ENCODE measurements at places on chromosomes 11 and 22.

DNA sequence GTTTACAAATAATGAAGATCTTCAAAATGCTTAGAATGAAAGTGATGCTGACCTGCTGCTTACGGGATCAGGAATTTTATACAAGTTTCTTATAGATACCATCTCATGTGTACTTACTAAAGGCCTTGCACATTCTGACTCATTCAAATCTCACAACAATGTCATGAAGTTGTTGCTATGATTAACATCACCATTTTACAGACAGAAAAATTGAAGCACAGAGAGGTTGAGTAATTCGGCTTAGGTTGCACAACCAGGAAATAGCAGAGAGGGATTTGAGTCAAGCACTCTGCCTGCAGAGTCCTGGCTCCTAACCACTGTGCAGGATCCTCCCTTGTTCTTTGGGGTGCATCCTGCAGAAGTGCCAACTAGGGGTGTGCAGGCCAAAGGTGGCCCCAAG lies 471.9 kb downstream of the MIAT start:
- DNase-seq, result no peak

GRCh38 chr11:106493751-106494150 lies 416.3 kb downstream of the AASDHPPT start:
- DNase-seq, result no peak

DNA sequence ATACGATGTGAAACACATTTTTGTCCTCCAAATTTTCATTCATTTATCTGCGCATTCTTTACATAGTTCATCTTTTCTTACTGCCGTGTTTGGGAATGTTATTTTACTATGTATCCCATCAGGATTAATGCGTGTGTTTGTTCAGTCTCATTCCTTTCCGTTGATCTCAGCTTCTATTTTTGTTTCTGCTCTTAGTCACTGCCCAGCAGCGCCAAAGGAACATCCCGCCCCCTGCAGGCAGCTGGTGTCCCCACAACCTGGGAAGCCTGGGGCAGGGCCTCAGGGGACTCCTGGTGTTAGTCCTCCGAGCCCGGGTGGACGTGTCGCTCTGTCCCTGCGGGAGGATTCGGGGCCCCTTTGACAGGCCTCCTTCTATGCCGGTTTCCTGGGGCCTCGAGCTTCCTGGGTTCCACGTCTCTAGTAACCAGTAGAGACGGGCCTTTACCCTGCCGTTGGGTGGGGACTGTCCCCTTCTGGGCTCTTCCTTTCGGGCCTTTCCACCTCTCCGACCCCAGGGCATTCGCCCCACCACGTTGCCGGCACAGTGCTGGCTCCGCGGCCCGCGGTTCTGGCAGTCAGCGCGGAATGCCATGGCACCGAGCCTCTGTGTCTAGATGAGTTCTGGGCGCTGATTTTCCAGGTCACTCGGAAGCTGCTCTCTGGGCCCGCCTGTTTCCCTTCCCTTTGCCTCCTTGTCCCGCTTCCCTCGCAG lies 39.8 kb downstream of the WEE1 start:
- DNase-seq, result peak; percentile 93

- DNase-seq, result no peak
These were observed 69.7 kb upstream of the GALNT18 start for GRCh38 chr11:11691296-11692151.

DNA sequence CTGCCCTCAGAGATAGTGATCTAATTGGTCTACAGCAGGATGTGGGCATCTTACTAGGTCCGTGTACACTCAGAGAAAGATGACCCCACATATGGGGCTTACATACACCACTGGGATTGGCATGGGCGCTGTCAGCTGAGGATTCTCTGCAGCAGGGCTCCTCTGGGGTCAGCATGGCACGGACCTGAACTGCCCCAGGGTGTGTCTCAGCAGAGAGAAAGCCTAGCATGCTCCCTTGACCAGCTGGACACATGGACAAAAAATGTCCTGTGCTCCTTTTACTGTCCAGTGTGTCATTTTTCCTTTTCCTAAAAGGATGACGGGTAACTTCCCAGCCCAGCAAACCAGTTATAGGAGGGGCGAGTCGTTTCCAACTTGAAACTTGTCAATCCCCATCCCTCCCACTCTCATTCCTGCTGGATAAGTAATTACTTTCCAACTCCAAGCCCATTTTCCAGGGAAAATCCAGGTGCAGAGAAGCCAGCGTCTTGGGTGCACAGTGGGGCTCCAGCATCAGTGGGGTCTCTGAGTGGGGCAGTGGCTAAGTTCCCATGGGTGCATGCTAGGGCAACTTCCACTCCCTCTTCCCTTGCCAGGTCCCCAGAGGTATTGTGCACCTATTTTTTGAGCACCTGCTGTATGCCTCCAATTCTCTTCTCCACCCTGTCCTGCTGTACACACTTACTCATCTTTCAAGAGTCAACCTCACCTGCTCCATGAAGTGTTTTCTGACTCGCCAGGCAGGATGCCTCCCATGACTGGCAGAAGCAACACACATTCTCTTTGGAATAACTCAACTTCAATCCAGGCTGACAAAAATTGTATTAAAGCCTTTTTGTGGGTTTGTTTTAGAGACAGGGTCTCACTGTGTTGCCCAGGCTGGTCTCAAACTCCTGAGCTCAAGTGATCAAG lies 5.0 kb downstream of the VSTM5 start:
- no peak for DNase-seq

GRCh38 chr22:23223569-23224317 lies 43.4 kb downstream of the BCR start:
- no peak for DNase-seq

- no peak for DNase-seq
These were observed 2.1 kb upstream of the RBM4 start for GRCh38 chr11:66636411-66636810.

- peak; percentile 20 for DNase-seq
These were observed 11.3 kb downstream of the PLAAT2 start for GRCh38 chr11:63551889-63552266.

GRCh38 chr22:49962751-49963646 lies 2.4 kb downstream of the PIM3 start:
- peak; percentile 22 for DNase-seq

DNA sequence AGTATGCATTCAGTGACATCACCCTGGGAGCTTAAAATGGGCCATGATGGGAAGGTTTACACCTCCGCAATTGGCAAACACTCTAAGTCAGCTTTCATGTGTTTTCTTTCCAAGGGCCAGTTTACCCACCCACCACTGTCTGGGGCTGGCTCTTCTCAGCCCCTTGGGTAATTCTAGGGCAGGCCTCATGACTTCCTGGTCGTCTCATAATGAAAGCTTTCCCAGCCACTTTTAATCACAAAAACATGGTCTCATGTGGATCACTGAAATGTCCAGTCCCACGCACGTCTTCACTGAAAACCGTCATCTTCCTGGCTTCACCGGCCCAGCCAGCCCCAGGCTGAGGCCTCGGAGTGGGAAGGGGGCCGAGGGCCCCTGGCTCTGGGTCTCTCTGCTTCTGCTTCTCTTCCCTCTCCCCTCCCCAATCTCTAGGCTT lies 58.5 kb upstream of the ANO1 start:
- no peak for DNase-seq
